Natural killer cell treated with Interleukin-12 subunit alpha and Interleukin-12 subunit beta and Interleukin-15 and Interleukin-18, amount 100 ng/mL, for 72 hours (primary cell): ENCODE measurements at places on chromosomes 11 and 22. TPM values are rescaled to one million over a fixed set of nuclear protein-coding genes. Genes with fewer than 3 reads are reported as not detected.

Gene GAS2L1
- total RNA-seq: 0.43 TPM

GRCh38 chr22:41036924-41037323, 55.5 kb upstream of the EP300 start:
- peaks cover 9% of the 10 kb centered on the region for H3K27me3 ChIP-seq
- no peaks in the 10 kb centered on the region for H3K36me3 ChIP-seq
- H3K27ac ChIP-seq: no peak overlapping the region
- no peaks in the 10 kb centered on the region for H3K4me1 ChIP-seq
- no peak overlapping the region for H3K4me3 ChIP-seq
- DNase-seq: no peak

Gene OR5W2
- total RNA-seq: not detected

Gene COX8A
- total RNA-seq: 427 TPM

DNA sequence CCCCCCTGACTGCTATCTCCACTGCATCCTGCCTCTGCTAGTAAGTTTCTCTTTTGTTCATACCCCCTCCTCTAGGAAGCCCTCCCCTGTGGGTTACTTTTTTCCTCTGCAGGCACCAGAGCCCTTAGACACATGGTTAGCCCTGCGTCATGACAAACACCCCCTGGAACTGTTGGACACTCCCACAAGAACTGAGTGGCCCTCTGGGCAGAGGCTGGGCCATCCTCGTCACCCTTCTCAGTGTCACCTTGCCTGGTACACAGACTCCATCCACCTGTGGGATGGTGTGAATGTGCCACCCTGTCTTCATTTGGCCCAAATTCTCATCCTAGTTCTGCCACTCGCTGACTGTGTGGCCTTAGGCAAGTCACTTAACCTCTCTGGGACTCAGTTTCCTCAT, 4.1 kb upstream of the RAB3IL1 start:
- no peaks in the 10 kb centered on the region for H3K36me3 ChIP-seq
- no peak overlapping the region for H3K27ac ChIP-seq
- no peak overlapping the region for H3K4me3 ChIP-seq
- peak; percentile 26 for DNase-seq

GRCh38 chr11:79045800-79046304, 395.0 kb downstream of the TENM4 start:
- no peak overlapping the region for H3K4me3 ChIP-seq
- H3K27ac ChIP-seq: no peak overlapping the region
- no peaks in the 10 kb centered on the region for H3K4me1 ChIP-seq

DNA sequence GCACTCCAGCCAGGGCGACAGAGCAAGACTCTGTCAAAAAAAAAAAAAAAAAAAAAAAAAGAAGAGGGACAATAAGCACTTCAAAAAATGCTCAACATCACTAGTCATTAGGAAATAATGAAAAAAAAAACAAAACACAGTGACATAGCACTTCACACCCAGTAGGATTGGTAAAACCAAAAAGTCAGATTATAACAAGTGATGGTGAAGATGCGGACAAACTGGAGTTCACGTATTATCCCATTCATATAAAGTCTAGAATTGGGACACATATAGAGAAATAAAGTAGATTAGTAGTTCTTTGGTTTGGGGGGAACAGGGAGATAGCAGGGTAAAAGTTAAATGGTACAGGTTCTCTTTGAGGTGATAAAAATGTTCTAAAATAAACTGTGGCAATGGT, 64.6 kb downstream of the MRTFA start:
- no peak for DNase-seq
- peaks cover 13% of the 10 kb centered on the region for H3K4me1 ChIP-seq
- H3K27me3 ChIP-seq: no peaks in the 10 kb centered on the region
- peaks cover 5% of the 10 kb centered on the region for H3K36me3 ChIP-seq

Gene IGSF22
- total RNA-seq: not detected

Gene GAB4
- not detected for total RNA-seq

DNA sequence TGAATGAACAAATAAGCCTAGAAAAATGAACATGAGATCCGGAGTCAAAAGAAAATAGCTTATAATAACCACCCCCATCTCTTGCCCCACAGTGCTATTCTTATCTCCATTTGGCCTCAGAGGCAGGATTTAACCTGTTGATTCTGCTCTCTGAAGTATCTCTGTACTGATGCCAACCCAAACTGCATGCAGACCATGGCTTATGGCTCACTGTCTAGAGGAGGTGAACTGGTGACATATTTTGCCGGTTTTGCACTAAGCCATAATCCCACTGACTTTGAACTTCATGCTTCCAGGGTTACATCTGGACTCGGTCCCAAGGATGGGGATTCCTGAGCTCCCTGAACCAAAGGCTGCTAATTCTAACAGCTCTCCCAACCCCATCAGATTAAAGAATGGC, 397.1 kb downstream of the TENM4 start:
- H3K27me3 ChIP-seq: peaks cover 12% of the 10 kb centered on the region
- no peaks in the 10 kb centered on the region for H3K36me3 ChIP-seq
- H3K4me3 ChIP-seq: no peak overlapping the region

Gene SCGB1C1
- total RNA-seq: not detected

DNA sequence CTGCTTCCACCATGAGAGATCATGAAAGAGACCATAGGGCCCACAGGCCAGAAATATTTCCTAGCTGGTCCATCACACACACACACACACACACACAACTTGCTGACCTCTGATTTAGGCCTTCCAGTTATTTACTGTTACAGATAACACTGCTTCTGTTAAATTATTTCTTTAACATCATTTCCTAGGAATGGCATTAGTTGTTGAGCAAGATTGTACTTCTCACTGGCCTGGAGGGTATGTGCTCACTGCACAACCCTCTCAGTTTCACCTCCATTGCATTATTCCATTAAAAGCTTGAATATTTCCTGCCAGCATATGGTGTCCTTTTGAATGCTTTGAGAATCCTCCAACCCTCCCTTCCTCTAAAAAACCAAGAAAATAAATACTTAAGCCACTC, 104.4 kb downstream of the MICAL2 start:
- H3K4me3 ChIP-seq: peak overlapping the region; percentile 70
- H3K36me3 ChIP-seq: peaks cover 6% of the 10 kb centered on the region
- H3K4me1 ChIP-seq: peaks cover 32% of the 10 kb centered on the region
- peaks cover 6% of the 10 kb centered on the region for H3K27me3 ChIP-seq

DNA sequence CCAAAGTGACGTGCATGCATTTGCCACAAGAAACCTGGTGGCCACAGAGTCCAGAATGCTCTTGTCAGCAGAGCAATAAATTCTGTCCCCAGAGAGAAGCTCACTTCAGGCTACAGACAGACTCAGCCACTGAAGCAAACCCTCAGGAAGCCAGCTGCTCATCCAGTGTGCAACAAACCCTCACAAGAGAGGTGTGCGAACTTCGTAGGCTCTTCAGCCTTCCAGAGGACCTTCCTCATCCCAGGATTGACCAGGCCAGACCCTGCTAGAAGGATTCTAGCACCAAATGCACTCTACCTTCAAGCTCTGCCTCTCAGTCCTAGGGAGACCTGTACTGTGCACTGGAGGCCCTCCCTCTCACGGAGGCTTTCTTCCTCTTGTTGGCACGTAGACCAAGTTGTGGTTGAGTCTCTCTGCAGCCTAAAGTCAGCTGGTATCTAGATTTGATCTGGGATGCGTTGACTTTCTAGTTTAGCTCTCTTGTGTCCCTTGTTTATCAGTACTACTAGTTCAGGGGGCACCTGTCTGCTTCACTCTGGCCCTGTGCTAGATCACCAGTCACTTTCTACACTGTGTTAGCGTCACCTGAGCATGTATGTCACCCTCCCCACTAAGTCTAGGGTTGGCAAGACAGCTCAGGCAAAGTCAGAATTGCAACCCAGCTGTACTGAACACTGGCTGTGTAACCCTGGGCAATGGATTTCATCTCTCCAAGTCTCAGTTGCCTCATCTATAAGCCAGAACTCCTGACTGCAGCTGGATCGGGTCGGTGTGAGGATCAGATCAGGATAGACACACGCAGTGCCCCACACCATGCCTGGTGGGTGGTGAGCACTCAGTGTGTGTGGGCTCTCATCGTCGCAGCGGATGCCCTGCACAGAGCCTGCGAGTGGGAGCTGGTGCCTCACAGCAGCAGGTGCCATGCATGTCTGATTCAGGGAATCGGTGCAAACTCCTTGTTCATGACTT, 22.1 kb upstream of the TMPRSS13 start:
- peak overlapping the region; percentile 60 for H3K27ac ChIP-seq
- DNase-seq: no peak
- peaks cover 5% of the 10 kb centered on the region for H3K36me3 ChIP-seq
- H3K27me3 ChIP-seq: no peaks in the 10 kb centered on the region
- H3K4me3 ChIP-seq: peak overlapping the region; percentile 69
- H3K4me1 ChIP-seq: peaks cover 59% of the 10 kb centered on the region

Gene UPK3A
- not detected for total RNA-seq

GRCh38 chr22:35306350-35306967, 6.8 kb downstream of the TOM1 start:
- no peaks in the 10 kb centered on the region for H3K27me3 ChIP-seq
- no peak overlapping the region for H3K4me3 ChIP-seq
- DNase-seq: no peak
- H3K27ac ChIP-seq: no peak overlapping the region

DNA sequence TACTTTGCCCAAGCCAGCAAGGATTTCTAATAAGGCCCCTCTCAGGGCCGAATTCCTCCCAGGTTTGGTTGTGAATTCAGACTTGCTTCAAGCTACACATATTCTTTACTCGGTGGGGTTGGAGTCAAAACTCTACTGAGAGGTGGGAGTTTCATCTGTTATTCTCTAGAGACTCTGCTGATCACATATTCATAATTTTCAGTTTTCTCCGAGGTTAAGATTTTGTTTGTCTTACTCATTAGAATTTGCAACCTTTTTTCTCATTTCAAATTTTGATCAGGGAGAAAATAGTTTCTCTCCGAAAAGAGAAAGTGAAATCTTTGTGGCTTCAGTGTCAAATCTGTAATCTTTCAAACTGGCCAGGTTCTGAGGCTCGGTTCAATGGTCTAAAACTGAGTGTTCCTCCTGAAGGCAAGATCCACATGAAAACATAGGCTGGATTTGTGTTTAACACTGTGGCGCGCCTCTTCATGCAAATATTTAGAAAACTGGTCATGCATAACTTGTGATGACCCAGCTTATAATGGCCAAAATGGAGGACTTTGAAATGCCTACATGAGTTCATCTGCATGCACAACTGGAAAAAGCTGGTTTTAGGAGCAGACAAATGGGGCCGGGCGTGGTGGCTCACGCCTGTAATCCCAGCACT, 21.5 kb upstream of the GSTP1 start:
- H3K36me3 ChIP-seq: no peaks in the 10 kb centered on the region
- H3K27me3 ChIP-seq: peaks cover 24% of the 10 kb centered on the region
- no peak overlapping the region for H3K4me3 ChIP-seq

- peaks cover 5% of the 10 kb centered on the region for H3K27me3 ChIP-seq
- no peaks in the 10 kb centered on the region for H3K36me3 ChIP-seq
- H3K4me1 ChIP-seq: no peaks in the 10 kb centered on the region
Measured at GRCh38 chr11:134504146-134504905, 92.3 kb upstream of the B3GAT1 start.

- no peak for DNase-seq
- no peaks in the 10 kb centered on the region for H3K36me3 ChIP-seq
- H3K4me1 ChIP-seq: peaks cover 10% of the 10 kb centered on the region
- H3K27ac ChIP-seq: no peak overlapping the region
- no peak overlapping the region for H3K4me3 ChIP-seq
- peaks cover 20% of the 10 kb centered on the region for H3K27me3 ChIP-seq
Measured at GRCh38 chr11:34363363-34364084, 5.7 kb upstream of the ABTB2 start.

Gene OR52E8
- not detected for total RNA-seq

DNA sequence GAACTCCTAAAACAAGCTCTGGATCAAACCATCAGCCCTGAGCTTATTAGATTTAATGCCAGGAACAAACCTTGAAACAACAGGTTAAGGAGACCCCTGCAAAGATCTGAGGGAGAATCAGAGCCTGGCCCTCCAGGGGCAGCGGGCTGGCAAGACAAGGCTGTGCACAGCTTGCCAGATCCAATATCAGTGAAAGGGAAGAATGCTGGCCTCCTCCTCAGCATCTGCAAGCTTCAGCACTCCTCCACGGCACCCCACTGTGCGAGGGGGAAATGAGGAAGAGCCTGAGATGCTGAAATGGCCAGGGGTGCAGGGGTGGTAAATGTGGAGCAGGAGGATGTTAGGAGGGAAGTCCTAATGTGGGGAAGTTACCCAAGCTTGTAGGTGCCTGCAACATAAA, 167.0 kb downstream of the TENM4 start:
- H3K4me3 ChIP-seq: no peak overlapping the region

DNA sequence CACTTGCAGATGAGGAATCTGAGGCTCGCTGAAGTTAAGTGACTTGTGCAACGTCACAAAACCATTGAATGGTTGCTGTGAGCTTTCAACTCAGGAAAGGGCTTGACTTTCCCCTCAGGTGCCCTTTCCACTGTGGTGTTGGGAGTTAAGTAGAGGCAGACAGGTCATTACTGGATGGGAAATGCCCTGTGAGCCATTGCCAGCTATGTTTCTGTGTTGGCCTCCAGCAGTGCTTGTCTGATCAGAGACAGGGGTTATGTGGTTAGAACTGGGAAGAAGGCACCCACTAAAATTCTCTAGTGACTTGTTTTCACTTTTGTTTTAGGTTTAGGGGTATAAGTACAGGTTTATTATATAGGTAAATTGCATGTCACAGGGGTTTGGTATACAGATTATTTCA, 96.6 kb downstream of the FDX1 start:
- H3K36me3 ChIP-seq: peaks cover 14% of the 10 kb centered on the region
- H3K4me1 ChIP-seq: peaks cover 24% of the 10 kb centered on the region
- H3K27ac ChIP-seq: no peak overlapping the region
- DNase-seq: no peak
- peak overlapping the region; percentile 11 for H3K4me3 ChIP-seq

Gene TNNI2
- not detected for total RNA-seq

Gene OR5AL1
- total RNA-seq: not detected

Gene KCTD14
- 0.45 TPM for total RNA-seq

DNA sequence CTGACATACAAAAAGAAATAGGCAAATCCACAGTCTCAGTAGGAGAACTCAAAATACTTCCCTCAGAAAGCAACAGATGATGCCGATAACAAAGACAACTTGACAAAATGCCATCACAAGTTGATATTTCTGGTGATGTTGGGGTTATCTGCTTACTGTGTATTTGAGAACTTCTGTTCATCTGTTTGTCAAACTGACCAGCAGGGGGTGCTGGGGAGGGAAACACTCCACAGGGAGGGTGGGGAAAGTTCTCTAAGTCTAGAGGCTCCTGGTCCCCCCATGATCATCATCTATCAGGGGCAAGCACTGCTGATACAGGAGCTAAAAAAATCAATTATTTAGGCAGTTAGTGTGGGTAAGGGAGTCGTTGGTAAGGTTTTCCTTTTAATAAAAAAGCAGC, 19.2 kb downstream of the GLYATL1 start:
- no peak overlapping the region for H3K27ac ChIP-seq
- no peaks in the 10 kb centered on the region for H3K4me1 ChIP-seq
- no peak for DNase-seq
- H3K36me3 ChIP-seq: no peaks in the 10 kb centered on the region
- H3K4me3 ChIP-seq: no peak overlapping the region

GRCh38 chr11:116513894-116514293, 258.9 kb downstream of the BUD13 start:
- H3K27me3 ChIP-seq: peaks cover 27% of the 10 kb centered on the region
- DNase-seq: no peak
- H3K36me3 ChIP-seq: no peaks in the 10 kb centered on the region
- H3K4me1 ChIP-seq: no peaks in the 10 kb centered on the region
- H3K4me3 ChIP-seq: no peak overlapping the region
- no peak overlapping the region for H3K27ac ChIP-seq

Gene PLA2G6
- total RNA-seq: 24.5 TPM

Gene OR8D1
- total RNA-seq: not detected

GRCh38 chr11:73957654-73958361, 7.0 kb downstream of the DNAJB13 start:
- peak overlapping the region; percentile 18 for H3K4me3 ChIP-seq
- H3K27ac ChIP-seq: no peak overlapping the region
- H3K27me3 ChIP-seq: peaks cover 14% of the 10 kb centered on the region
- DNase-seq: peak; percentile 26
- H3K4me1 ChIP-seq: no peaks in the 10 kb centered on the region
